ENCODE measurements at places on chromosomes 2 and 18.

- no peak for DNase-seq
Measured at GRCh38 chr2:5798084-5798483, 105.9 kb downstream of the SOX11 start.

DNA sequence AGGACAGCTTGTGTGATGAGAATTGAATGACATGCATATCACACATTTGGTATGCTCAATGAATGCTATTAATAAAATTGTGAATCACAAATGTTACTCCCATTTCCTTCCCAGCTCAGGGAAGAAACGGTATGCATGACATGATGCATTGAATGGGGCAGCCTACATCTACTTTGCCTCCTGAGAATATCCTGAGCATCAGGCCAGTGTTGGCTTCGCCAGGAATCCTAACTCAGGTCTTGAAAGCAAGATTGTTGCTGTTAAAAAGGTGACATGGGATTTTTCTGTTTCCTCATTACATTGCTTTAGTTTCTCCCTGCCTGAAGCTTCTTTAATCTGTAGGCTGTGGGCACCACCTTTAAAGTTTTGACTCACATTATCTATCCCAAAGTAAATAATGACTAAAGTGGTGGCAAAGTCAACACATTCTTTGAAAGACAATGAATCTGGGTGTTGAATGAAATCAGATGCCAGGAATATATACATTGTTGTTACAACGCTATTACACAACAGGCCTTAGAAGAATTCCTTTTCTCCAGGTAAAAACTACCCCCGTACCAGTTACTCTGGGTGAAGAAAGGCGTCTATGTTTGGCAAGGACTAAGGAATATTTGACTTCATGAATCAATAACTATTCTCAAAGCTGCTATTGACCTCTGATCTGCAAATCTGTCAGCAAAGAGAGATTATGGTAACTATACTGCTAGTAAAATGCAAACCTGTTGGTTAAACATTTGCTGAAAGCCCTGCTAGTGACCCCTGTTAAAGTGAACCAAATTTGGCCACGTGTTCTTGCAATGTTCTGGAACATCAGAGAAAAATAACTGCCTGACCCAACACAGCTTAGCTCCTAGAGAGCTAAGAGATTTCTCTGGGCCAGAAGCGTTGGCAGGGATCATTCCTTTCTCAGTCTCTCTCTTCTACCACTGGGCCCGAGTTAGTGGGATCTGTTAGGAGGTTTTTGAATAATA is 30.5 kb upstream of the NEDD4L start:
- no peak for DNase-seq

DNA sequence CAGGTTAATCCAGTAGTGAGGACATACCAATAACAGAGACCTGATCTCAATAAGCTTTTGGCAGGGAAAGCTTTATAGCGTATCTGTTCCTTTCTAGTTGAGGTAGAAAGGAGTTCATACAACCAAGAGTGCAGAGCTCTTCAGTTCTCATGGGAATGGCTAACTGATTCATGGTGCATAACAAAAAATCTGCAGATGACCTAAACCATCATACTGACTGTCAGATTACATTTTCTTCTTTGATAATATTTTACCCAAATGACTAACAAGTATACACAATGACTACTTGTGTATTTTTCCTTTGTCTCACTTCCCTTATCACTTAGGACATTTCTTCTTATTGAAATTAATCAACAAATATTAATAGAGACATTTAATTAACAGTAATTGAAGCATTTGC is 140.0 kb upstream of the SERTAD2 start:
- DNase-seq, result no peak

DNA sequence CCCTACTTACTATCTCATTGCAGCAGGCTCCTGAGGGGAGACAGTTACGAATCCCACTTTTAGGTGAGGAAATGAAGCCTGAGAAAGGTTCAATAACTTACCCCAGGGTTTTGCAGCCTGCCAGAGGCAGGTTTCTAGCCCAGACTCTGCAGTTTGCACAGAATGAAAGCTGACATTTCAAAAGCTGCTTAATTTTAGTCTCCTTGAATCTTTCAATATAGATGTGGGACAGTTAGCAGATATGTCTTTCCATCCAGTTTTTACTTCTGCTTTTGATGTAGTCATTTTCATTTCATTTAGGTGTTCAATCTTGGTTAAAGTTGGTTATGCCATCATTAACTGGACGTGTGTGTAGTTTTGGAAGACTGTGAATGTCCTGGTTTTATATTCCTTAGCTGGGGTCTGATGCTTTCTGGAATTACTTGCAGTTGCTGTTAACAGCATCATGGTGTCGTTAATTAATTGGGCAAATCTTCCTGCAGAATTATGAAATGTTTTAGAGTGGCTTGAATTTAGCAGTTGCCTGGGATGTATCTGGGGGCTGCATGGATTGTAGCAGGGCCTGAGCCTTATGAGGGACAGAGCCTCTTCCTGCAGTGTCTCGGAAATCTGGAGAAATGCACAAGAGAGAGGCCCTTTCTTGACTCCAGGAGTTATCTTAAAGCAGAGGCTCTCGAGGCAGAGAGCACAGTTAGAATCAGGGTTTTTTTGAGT is 100.8 kb downstream of the ZNF532 start:
- DNase-seq, result no peak

DNA sequence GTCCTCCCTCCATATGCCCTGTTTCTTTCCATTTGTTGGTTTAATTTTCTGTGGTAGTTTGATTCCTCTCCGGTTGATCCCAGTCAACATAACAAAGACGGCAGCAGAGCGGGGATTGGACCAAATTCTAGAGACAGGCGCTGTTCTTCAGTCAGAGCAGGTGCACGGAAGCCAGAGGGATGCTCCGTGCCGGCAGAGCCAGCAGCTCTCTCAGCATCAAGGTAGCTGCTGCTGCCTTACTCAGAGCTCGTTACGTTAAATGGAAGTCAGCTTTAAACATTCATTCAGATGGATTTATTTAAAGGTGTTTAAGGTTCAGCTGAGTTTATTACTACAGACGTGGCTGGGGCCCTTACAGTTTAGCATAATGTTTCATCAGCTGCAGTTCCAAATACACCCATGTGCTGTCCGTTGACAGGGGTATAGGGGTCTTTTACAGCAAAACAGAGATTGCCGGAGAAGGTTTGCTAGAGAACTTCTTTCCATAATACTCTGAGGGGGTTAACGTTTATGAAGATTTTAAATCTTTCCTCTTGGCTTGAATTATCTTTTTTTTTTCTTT is 497.2 kb upstream of the PIK3C3 start:
- no peak for DNase-seq

DNA sequence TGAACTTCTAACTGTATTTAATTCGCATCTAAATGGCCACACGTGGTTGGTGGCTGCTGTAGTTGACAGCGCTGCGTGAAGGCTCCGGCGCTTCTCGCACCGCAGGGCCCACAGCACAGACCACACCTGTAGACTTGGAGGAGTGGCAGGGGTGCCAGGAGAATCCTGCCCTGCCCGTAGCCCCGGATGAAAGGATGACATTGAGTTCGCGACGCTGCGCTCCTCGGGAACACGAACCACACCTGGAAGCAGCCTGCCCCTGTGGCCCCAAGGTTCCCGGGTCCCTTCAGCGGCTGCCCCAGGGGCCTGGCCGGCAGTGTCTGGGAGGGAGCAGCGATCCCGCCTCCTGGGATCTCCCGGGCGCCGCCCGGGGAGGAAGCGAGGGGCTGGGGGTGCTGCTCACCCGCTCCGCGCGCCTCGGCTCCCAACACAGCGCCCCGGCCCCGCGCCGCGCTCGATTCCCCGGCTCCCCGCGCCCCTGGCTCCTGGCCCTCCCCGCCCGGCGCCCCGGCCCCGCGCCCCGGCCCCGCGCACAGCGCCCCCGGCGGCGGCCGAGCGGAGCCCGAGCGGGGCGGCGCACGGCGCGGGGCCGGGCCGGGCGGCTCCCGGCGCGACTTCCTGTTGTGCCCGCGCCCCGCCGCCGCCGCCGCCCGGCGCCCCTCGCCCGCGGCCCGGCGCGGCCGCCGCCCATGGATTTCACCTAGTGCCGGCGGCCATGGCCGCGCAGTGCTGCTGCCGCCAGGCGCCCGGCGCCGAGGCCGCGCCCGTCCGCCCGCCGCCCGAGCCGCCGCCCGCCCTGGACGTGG is at the start of gene RNPEPL1:
TSS of gene RNPEPL1 (plus strand) at position 613 of the 806 bp plus-strand sequence. CDS start at position 716, 103 bp downstream.
- no peak for DNase-seq

- DNase-seq, result no peak
Measured at GRCh38 chr2:9336576-9337314, 86.6 kb downstream of the ITGB1BP1 start.

- DNase-seq, result no peak
Measured at GRCh38 chr2:15563227-15564100, 2.3 kb upstream of the NBAS start.

DNA sequence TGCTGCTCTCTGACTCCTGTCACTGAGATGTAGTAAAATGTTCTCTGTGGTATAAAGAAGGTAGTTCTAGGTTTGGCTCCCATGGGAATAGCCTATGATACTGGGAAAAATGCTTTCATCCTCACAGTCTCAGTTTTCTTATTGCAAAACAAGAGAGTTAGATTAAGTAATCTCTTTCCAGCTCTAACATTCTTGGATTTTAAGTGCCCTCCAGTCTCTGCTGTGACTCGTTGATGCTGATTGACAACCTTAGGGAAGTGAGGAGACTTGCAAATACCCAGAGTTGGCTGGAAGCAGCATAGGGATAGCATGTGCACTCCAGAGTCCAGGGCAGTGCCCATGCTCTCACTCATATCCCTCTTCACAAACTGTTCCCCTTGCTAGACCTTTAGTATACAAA is 534.9 kb downstream of the SLC4A3 start:
- no peak for DNase-seq

All from iPS DF 6.9 (cell line).